ENCODE measurements at places on chromosomes 4 and X. TPM values are rescaled to one million over a fixed set of nuclear protein-coding genes. Genes with fewer than 3 reads are reported as not detected.

The CCNG2 gene
- total RNA-seq = 25.1 TPM

The HMGB3 gene
- total RNA-seq = 30.7 TPM

The ARSJ gene
- total RNA-seq = 0.07 TPM

The NOX1 gene
- total RNA-seq = not detected

The MND1 gene
- 32.0 TPM for total RNA-seq

The AVPR2 gene
- total RNA-seq = not detected

The RUFY3 gene
- 15.8 TPM for total RNA-seq

The CLCN4 gene
- not detected for total RNA-seq

The CSAG3 gene
- not detected for total RNA-seq

The TMSB15A gene
- total RNA-seq = 0.45 TPM

The CLGN gene
- total RNA-seq = not detected

The CPEB2 gene
- 9.5 TPM for total RNA-seq

The PPP4R3C gene
- not detected for total RNA-seq

The SATL1 gene
- not detected for total RNA-seq

The MXRA5 gene
- total RNA-seq = not detected

The KCNIP4 gene
- total RNA-seq = not detected

The SLC9A7 gene
- total RNA-seq = 17.7 TPM

The PLA2G12A gene
- 21.6 TPM for total RNA-seq

The AWAT2 gene
- not detected for total RNA-seq

The GAGE12H gene
- not detected for total RNA-seq

The EPHA5 gene
- not detected for total RNA-seq

The GATA1 gene
- not detected for total RNA-seq

The LNX1 gene
- not detected for total RNA-seq

The NDP gene
- not detected for total RNA-seq

The ADAMTS3 gene
- not detected for total RNA-seq

The ANXA3 gene
- total RNA-seq = not detected

The ACSL4 gene
- total RNA-seq = 63.3 TPM

The OTUD6A gene
- total RNA-seq = not detected

The RAB40AL gene
- total RNA-seq = not detected

The HSD17B13 gene
- not detected for total RNA-seq

The P2RY10 gene
- total RNA-seq = 38.8 TPM

The GRIA3 gene
- not detected for total RNA-seq

The HTRA3 gene
- not detected for total RNA-seq

The FMR1NB gene
- not detected for total RNA-seq

The DUSP21 gene
- not detected for total RNA-seq

The MMAA gene
- 24.4 TPM for total RNA-seq

The PAGE2B gene
- 0.70 TPM for total RNA-seq

The P2RY8 gene
- 30.2 TPM for total RNA-seq

The TCP11X1 gene
- total RNA-seq = not detected

The SPINK2 gene
- total RNA-seq = 0.51 TPM

The GPRASP1 gene
- 4.1 TPM for total RNA-seq

The UGT2B17 gene
- not detected for total RNA-seq

The BRCC3 gene
- 24.4 TPM for total RNA-seq

The ZFYVE28 gene
- 20.0 TPM for total RNA-seq
